ENCODE measurements at places on chromosomes 7 and 10. TPM values are rescaled to one million over a fixed set of nuclear protein-coding genes. Genes with fewer than 3 reads are reported as not detected.

DNA sequence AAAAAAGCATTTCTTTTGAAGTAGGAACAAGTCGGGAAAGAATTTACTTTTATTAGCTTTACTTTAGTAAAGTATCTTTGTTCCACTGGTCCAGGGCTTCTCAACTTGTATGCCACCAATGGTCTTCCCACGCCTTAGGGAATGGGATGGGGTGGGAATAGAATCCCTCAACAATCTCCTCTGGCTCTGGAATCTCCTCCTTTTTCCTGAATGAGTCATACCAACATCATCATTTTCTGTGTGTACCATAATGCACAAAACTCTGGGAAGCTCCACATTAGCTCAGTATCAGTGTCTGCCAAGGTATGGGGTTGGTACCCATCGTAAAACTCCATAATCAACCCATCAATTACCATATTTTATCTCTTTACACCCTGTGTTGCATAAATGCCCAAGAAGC, 159.4 kb upstream of the BMPER start:
- DNase-seq, result no peak
- H3K27me3 ChIP-seq, result peaks cover 8% of the 10 kb centered on the region
- no peaks in the 10 kb centered on the region for H3K4me1 ChIP-seq
- H3K27ac ChIP-seq, result no peak overlapping the region
- no peaks in the 10 kb centered on the region for H3K36me3 ChIP-seq
- H3K4me3 ChIP-seq, result no peak overlapping the region

GRCh38 chr10:125953778-125954385, 57.5 kb downstream of the FANK1 start:
- no peaks in the 10 kb centered on the region for H3K27me3 ChIP-seq
- peak overlapping the region; percentile 58 for H3K27ac ChIP-seq
- H3K36me3 ChIP-seq, result peaks cover 12% of the 10 kb centered on the region
- no peak for DNase-seq

- no peaks in the 10 kb centered on the region for H3K27me3 ChIP-seq
- H3K27ac ChIP-seq, result no peak overlapping the region
- H3K36me3 ChIP-seq, result no peaks in the 10 kb centered on the region
- H3K4me3 ChIP-seq, result no peak overlapping the region
- no peak for DNase-seq
Measured at GRCh38 chr10:115026746-115027140, 66.4 kb upstream of the ATRNL1 start.

DNA sequence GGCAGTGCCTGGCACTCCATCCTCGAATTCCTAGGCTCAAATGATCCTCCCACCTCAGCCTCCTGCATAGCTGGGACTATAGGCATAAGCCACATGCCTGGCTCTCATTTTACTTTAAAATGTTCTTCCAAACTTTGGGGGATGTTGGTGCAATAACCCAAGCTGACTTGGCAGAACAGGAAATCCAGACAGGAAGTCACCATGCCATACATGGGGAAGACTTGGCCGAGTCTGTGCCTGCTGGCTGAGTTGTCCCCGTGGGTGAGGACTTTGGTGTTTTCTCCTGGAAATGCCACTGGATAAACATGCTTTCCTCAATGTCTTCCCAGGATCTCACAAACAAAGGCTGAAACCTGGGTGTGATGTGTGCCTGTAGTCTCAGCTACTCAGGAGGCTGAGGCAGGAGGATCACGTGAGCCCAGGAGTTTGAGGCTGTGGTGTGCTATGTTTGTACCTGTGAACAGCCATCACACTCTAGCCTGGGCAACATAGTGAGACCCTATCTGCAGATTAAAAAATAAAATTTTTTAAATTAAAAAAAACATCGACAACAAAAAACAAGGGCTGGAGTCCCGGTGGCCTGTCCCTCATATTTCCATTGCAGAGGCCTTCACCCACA, 19.8 kb downstream of the HKDC1 start:
- no peak for DNase-seq
- H3K27me3 ChIP-seq, result no peaks in the 10 kb centered on the region
- H3K36me3 ChIP-seq, result no peaks in the 10 kb centered on the region
- no peak overlapping the region for H3K27ac ChIP-seq

DNA sequence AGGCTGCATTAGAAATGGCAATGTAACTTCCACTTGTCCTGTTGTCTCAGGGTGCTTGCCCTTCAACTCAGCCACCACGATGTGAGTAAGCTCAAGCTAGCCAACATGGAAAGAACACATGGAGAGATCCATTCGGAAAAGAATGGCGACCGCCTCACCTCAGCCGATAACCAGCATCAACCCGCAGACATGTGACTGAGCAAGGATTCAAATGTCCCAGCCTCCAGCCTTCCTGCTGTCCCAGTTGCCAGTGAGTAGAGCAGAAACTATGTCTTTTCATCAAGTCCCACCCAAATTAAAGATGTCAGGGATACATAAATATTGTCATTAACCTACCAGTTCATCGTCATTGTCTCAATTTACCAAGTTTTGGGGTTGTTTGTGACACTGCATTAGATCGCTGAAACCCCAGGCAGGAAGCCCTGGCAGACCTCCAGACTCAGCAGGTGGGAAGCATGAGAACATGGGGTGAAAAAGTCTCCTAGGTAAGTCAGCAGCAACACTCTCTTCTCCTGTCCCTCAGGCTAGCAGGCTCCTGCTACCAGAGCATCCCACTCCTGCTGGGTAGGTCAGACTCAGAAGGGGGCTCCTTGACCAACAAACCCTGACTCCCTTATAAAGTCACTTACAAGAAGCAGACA, 67.0 kb downstream of the OSBPL3 start:
- no peaks in the 10 kb centered on the region for H3K4me1 ChIP-seq
- no peaks in the 10 kb centered on the region for H3K36me3 ChIP-seq
- H3K27ac ChIP-seq, result no peak overlapping the region
- no peaks in the 10 kb centered on the region for H3K27me3 ChIP-seq

The TLX1 gene
- 0.33 TPM for total RNA-seq

DNA sequence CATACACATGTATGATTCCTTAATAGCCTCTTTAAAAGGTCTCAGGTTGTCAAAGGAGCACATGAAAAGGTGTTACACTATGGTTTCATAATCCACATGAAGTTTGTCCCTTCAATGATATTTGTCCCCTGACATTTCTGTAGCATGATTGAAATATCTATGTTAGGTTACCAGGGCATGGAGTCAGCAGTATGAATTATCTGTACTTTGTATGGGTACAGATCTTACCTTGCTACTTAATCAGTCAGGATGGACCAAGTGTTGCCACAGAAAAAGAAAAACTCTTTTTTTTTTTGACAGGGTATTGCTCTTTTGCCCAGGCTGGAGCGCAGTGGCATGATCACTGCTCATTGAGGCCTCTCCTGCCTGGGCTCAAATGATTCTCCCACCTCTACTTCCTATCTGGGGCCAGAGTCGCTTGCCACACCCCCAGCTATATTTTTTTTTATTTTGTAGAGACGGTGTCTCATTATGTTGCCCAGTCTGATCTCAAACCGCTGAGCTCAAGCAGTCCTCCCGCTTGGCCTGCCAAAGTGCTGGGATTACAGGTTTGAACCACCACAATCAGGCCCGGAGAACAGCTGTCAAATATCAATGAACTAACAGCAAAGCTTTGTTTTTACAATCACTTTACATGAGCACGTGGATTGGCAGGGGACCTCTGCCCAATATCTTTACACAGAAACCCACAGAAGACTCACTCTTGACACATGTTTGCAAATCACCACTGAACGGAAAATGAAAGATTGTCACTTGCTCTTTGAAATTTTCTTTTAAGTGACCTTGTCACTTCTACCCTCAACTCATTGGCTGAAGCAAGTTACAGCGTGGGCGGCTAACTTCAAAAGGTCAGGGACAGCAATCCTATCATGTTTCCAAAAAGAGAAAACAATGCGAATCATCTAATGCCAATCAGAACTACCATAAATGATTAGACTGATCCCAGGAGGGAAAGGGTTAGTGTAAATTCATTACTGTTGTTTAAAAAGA, 140.2 kb downstream of the PRKG1 start:
- no peaks in the 10 kb centered on the region for H3K27me3 ChIP-seq
- peaks cover 9% of the 10 kb centered on the region for H3K4me1 ChIP-seq
- H3K4me3 ChIP-seq, result no peak overlapping the region
- peak overlapping the region; percentile 15 for H3K27ac ChIP-seq
- no peaks in the 10 kb centered on the region for H3K36me3 ChIP-seq

The PDE1C gene
- total RNA-seq, result 1.1 TPM

The CPA2 gene
- 0.55 TPM for total RNA-seq

DNA sequence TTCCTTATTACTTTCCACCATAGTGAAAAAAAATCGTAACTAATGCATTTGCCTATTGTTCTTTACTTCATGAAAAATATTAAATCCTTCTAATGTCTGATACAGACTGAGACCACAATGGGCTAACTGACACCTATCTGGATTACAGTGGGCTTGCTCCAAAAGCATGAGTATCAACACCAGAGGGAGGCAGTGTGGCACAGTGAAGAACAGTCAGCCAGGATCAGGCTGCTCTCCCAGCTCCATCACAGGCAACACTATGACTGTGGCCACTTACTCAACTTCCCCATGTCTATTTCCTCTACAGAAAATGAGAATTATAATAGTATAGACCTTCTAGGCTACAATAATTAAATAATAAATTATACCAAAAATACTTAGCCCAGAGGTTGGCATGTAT, 97.2 kb downstream of the SLC25A13 start:
- no peaks in the 10 kb centered on the region for H3K27me3 ChIP-seq
- peaks cover 4% of the 10 kb centered on the region for H3K4me1 ChIP-seq
- H3K36me3 ChIP-seq, result peaks cover 7% of the 10 kb centered on the region
- H3K27ac ChIP-seq, result no peak overlapping the region
- no peak overlapping the region for H3K4me3 ChIP-seq
- DNase-seq, result no peak

DNA sequence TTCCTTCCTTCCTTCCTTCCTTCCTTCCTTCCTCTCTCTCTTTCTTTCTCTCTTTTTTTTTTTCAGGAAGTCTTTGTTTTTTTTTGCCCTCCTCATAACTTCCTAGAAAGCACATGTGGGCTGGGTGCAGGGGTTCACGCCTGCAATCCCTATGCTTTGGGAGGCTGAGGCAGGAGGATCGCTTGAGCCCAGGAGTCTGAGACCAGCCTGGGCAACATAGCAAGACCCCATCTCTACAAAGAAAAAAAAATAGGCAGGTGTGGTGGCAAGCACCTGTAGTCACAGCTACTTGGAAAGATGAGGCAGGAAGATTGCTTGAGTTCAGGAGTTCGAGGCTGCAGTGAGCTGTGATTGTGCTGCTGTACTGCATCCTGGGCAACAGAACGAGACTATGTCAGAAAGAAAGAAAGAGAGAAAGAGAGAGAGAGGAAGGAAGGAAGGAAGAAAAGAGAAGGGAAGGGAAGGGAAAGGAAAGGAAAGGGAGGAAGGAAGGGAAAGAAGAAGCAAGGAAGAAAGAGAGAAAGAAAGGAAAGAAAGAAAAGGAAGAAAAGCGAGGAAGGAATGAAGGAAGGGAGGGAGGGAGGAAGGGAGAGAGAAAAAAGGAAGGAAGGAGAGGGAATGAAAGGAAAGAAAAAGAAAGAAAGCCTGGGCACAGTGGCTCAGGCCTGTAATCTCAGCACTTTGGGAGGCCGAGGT, 13.5 kb upstream of the BAIAP2L1 start:
- H3K4me1 ChIP-seq, result no peaks in the 10 kb centered on the region
- no peak overlapping the region for H3K4me3 ChIP-seq
- peak overlapping the region; percentile 71 for H3K27ac ChIP-seq
- H3K36me3 ChIP-seq, result no peaks in the 10 kb centered on the region
- peaks cover 9% of the 10 kb centered on the region for H3K27me3 ChIP-seq
- DNase-seq, result no peak

GRCh38 chr7:139830782-139831501, 1.9 kb downstream of the TBXAS1 start:
- no peak overlapping the region for H3K27ac ChIP-seq
- H3K36me3 ChIP-seq, result peaks cover 12% of the 10 kb centered on the region
- peaks cover 10% of the 10 kb centered on the region for H3K27me3 ChIP-seq
- peaks cover 18% of the 10 kb centered on the region for H3K4me1 ChIP-seq
- no peak overlapping the region for H3K4me3 ChIP-seq

The EXOC6 gene
- total RNA-seq, result 17.2 TPM

DNA sequence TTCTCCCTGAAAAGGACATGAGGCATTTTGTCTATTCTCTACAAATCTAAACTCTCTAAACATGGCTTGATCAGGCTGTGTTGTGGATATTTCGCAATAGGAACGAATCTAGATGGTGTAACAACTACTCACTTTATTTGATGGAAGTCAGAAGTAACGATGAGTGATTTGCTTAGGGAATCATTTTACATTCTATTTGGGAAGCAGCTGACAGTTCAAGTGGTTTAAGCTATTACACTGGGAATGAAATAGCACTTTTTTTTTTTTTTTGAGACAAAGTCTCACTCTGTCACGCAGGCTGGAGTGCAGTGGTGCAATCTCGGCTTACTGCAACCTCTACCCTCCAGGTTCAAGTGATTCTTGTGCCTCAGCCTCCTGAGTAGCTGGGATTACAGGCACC, 44.1 kb downstream of the NPY start:
- no peaks in the 10 kb centered on the region for H3K27me3 ChIP-seq
- H3K4me3 ChIP-seq, result no peak overlapping the region
- no peak for DNase-seq
- H3K27ac ChIP-seq, result no peak overlapping the region
- no peaks in the 10 kb centered on the region for H3K36me3 ChIP-seq
- no peaks in the 10 kb centered on the region for H3K4me1 ChIP-seq

The PLAU gene
- total RNA-seq, result 4.2 TPM

- H3K27ac ChIP-seq, result peak overlapping the region; percentile 14
- H3K4me3 ChIP-seq, result no peak overlapping the region
- DNase-seq, result no peak
- H3K27me3 ChIP-seq, result no peaks in the 10 kb centered on the region
- H3K36me3 ChIP-seq, result peaks cover 13% of the 10 kb centered on the region
Measured at GRCh38 chr7:157572622-157573021, 235.8 kb downstream of the DNAJB6 start.

- H3K27me3 ChIP-seq, result peaks cover 7% of the 10 kb centered on the region
- H3K27ac ChIP-seq, result no peak overlapping the region
- DNase-seq, result no peak
Measured at GRCh38 chr10:43667317-43667731, 18.6 kb upstream of the ZNF32 start.

GRCh38 chr7:87858417-87859100, 17.6 kb downstream of the SLC25A40 start:
- H3K4me1 ChIP-seq, result no peaks in the 10 kb centered on the region
- H3K36me3 ChIP-seq, result peaks cover 37% of the 10 kb centered on the region

- H3K4me1 ChIP-seq, result no peaks in the 10 kb centered on the region
- H3K27ac ChIP-seq, result no peak overlapping the region
- no peak overlapping the region for H3K4me3 ChIP-seq
- H3K36me3 ChIP-seq, result no peaks in the 10 kb centered on the region
- no peaks in the 10 kb centered on the region for H3K27me3 ChIP-seq
Measured at GRCh38 chr10:6350609-6351008, 147.9 kb downstream of the PFKFB3 start.
